RCC 7860 (cell line): ENCODE measurements at places on chromosomes 11 and 22.

DNA sequence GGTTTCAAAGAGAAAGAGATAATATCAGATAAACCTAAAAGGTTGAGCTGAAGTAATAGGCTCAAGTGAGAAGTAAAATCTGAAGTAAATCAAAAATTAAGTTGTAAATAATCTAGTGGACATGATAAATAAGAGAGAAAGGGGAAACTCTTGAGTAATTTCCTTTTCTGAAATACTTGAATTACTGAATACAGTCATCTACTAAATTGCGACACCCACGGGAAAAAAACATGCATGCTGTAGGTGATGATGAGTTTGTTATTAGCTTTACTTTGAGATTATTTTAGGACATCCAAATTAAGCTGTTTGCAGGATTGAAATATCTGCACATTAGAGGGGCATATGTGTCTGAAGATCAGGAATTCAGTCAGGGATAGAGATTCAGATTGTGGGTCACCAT is 50.0 kb upstream of the CARD18 start:
- DNase-seq = no peak

- DNase-seq = no peak
These were observed 607.9 kb downstream of the BUD13 start for GRCh38 chr11:116164843-116165242.

GRCh38 chr22:21981874-21982273 is 713 bp downstream of the TOP3B start:
- no peak for DNase-seq

GRCh38 chr11:133819746-133820315 is 25.5 kb downstream of the SPATA19 start:
- DNase-seq = no peak

DNA sequence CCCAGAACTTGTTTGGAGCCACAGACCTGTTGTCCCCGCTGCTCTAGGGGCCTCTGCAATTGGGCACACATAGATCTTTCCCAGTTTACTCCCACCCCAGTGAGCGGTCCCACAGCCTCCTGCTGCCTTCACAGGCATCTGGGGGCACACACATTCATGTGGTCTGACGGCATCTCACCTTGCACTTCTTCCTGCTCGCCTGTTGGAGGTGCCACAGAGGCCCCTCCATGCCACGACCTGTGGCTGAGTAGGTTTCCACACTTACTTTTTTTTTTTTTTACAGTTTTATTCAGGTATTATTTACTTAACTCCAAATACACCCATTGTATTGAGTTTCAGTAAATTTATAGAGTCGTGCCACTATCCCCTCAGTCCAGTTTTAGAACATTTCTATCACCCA is 68.9 kb upstream of the SEPTIN5 start:
- no peak for DNase-seq

DNA sequence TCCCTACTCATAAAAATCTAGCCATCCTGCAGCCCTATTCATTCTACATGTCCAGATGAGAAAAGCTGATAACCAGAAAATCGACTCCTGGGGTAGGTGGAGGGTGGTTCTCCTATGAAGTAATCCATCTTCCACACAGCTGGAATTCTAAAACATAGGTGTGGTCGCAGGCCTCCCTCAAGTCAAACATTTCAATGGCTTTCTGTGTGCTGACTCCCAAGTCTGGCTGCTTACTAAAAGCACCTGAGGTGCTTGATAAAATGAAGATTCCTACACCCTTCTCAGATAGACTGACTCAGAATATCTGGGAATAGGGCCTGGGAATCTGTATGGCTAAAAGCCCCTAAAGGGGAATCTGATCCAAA is 26.1 kb downstream of the IRAG1 start:
- DNase-seq = peak; percentile 39

DNA sequence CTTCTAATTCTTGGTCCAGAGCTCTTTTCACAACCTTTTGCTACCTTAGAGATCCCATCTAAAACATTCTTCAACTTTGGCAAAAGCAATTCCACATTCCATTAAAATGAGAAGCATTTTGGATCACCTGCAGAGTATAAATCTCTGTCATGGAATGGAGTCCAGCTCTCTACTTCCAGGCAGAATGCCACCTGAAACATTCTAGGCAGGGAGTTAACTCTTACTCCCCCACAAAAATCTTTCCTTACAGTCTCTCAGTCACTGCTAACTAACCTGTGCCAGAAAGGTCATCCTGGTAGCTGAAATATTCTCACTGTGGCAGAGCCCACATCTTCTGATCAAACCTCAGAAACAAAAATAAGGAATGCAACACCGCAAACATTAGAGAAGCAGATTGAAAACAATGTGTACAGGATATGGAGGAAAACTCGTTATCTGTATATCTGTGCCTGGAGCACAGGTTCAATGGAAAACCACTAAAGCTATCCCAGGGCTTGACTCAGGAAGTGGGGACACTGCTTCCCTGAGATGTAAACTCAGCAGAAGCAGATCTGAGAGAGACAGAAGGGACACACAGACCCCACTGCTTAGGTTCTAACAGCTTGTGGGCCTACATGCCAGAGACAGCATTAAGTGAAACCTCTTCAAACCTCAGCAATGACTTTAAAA is 78.9 kb downstream of the KCNC1 start:
- no peak for DNase-seq

DNA sequence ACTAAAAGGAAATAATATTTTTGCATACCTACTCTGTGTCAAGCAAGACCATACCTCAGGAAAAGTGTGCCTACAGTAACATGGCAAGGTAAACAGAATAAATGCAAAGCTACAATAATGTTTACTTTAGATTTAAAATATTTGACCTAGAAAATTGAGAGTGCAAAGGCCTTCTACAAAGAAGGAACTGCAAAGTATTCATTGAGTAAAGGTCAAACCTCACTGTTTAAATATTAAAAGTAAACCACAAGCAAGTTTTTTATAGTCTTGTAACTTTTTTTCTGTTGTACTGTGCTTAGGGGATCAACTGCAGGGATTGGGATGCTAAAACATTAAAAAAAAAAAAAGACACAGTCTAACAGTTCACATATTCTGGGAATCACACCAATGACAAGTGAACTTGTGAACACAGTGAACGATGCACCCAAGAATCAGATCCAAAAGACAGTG is 48.8 kb downstream of the CWF19L2 start:
- DNase-seq = no peak

- no peak for DNase-seq
These were observed 752.8 kb downstream of the OPCML start for GRCh38 chr11:132779497-132779896.

DNA sequence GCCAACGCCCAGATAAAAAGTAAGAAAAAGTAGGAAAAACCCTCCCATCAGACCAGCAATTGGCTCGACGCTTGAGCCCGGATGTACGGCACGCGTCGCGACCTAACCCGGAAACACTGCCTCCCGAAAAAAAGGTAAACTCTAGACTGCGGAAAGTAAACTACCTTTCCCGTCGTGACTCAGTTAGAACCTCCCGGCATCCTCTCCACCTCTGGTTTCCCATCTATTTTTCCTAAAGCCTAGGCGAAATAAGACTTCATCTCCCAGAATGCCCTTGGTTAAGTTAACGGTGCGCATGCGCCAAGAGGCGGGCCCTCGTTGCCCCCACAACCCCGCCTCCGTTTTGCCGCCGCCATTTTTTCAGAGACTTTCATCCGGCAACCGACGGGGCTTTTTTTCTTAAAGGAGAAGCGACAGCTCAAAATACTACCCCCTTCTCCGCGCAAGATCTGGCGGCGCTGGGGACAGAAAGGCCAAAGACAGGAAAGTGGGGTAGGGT is 678 bp upstream of the ZFP91 start:
- peak; percentile 98 for DNase-seq

DNA sequence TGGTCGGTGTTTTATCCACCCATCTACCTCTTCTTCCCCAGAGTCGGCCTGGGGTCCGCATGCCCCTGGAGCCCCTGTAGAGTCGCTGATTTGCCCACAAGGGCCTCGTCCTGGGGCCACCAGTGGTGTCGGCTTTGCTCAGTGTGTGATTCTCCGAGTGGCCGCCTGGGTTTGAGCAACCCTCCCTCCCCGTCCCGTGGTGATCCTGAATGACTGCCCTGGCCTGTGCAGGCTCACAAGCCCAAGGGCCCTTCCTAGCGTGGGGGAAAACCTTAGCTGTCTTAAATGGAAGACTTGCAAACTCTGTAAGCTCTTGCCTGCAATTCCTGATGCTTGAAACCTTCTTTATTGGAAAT is 128.3 kb downstream of the OSBP2 start:
- no peak for DNase-seq

GRCh38 chr11:16902781-16903378 is 111.3 kb downstream of the PLEKHA7 start:
- DNase-seq = no peak

- no peak for DNase-seq
These were observed 35.3 kb downstream of the IGF2 start for GRCh38 chr11:2103668-2104523.

GRCh38 chr11:110738641-110739040 is 26.4 kb upstream of the ARHGAP20 start:
- DNase-seq = no peak

- peak; percentile 99 for DNase-seq
These were observed at the start of gene ZBTB3 for GRCh38 chr11:62753736-62754603. TSS of gene ZBTB3 (minus strand) at chr11:62754160. CDS start at chr11:62753664, 496 bp downstream.

- DNase-seq = no peak
These were observed 6.8 kb upstream of the ANKRD13D start for GRCh38 chr11:67282155-67282875.

GRCh38 chr11:75631086-75631730 is 37.6 kb downstream of the MAP6 start:
- DNase-seq = no peak

- no peak for DNase-seq
These were observed 126.0 kb upstream of the TTC12 start for GRCh38 chr11:113188371-113188834.

DNA sequence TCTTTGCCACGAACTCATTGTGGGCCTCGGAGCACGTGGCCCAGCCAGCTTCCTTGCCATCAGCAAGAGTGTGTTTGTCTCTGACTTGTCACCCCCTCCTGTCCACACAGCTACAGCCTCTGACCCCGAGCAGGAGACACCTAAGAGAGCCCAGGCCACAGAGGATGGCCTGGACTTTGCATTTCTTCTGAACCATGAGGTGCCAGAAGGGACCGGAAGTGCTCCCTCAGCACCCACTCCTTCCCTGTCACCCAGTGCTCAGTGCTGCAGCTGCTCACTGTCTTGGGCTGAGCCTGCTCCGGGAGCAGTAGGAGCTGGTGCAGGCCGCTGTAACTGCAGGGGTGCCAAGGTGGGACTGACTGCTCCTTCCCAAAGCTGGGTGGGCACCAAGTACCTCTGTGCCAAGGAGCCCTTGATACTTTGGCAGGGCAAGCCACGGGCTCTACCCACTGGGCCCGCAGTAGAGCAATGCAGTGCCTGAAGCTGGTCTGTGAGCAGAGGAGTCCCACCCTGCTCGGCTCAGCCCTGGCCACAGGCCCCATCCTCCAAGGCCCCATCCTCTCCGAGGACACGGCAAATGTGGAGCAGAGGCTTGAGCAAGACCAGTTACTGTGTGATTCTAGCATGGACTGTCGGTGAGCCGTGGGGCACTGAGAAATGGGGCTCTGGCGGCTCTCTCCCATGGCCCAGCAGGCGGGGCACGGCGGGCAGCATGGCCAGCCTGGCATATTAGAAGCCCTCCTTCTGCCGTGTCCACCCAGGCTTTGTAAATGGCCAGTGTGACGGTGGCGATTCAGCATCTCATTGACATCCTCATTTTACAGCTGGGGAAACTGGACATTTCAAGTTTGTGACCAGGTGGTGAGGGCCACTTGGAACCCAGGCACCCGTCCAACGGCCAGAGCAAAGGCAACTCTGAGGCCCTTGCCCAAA is 6.3 kb downstream of the GRK2 start:
- DNase-seq = no peak

- no peak for DNase-seq
These were observed 270.0 kb downstream of the SOX6 start for GRCh38 chr11:16086229-16086819.

- DNase-seq = no peak
These were observed 48.1 kb downstream of the SMIM38 start for GRCh38 chr11:69203901-69204245.

GRCh38 chr11:46392421-46393230 is 1.1 kb upstream of the CHRM4 start:
- DNase-seq = peak; percentile 41

GRCh38 chr11:129252621-129253020 is 60.5 kb upstream of the ARHGAP32 start:
- DNase-seq = no peak

- no peak for DNase-seq
These were observed 45.5 kb downstream of the PACSIN2 start for GRCh38 chr22:42969348-42969975.

DNA sequence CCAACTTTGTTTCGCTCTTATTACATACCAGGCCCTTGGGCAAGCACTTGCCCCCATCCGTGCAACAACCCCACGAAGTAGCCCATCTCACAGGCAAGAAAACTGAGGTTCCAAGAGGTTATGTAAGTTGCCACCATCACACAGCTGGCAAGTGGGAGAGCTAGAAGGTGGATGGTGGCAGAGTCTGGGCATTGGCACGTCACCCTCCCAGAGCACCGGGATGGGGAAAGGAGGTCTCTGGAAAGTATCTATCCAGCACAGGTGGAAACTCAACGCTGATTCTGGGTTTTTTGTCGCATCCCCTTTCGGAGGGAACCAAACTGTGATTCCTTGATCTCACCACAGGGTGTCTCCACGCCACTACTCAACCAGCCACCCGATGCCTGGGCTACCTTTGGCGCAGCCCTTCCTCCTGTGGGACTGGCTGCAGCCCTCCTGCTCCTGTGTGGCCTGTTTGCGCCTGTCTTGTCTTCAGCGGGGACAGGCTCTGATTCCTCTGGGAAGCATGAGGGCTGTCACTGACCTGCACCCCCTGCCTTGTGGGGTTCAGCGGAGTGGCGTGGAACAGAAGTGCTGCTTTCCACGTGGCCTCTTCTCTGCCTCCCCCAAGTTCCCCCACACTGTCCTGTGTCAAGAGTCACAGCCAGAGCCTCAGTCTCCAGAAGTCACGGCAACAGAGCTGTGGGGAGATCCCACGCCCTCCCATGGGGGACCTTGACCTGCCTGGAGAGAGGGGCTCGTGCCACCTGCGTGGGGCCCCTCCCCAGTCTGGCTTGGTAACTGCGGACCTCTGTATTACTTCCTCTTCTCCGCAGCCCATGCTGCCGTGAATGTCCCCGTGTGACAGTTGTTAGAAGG is 34.4 kb upstream of the TRIM29 start:
- peak; percentile 21 for DNase-seq
